Stimulated activated effector memory CD8-positive, alpha-beta T cell treated with anti-CD3 and anti-CD28 coated beads, Interleukin-12 subunit alpha, Interleukin-12 subunit beta, amount 100 ng/mL, for 72 hours (primary cell): ENCODE measurements at places on chromosomes 12 and 14.

DNA sequence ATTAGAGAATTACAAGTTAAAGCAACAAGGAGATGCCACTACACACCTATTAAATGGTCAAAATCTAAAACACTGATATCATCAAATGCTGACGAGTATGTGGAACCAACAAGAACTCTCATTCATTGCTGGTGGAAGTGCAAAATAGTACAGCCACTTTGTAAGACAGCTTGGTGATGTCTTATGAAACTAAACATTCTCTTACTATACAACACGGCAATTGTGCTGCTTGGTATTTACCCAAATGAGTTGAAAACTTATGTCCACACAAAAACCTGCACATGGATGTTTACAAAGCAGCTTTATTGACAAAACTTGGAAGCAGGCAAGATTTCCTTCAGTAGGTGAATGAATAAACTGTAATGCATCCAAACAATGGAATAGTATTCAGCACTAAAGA, 3.2 kb downstream of the TMBIM4 start:
- no peak for DNase-seq

- DNase-seq = no peak
Observed at GRCh38 chr14:45867046-45867894, 614.3 kb upstream of the MIS18BP1 start.

GRCh38 chr12:30979371-30980259, 53.1 kb downstream of the TSPAN11 start:
- DNase-seq = no peak

DNA sequence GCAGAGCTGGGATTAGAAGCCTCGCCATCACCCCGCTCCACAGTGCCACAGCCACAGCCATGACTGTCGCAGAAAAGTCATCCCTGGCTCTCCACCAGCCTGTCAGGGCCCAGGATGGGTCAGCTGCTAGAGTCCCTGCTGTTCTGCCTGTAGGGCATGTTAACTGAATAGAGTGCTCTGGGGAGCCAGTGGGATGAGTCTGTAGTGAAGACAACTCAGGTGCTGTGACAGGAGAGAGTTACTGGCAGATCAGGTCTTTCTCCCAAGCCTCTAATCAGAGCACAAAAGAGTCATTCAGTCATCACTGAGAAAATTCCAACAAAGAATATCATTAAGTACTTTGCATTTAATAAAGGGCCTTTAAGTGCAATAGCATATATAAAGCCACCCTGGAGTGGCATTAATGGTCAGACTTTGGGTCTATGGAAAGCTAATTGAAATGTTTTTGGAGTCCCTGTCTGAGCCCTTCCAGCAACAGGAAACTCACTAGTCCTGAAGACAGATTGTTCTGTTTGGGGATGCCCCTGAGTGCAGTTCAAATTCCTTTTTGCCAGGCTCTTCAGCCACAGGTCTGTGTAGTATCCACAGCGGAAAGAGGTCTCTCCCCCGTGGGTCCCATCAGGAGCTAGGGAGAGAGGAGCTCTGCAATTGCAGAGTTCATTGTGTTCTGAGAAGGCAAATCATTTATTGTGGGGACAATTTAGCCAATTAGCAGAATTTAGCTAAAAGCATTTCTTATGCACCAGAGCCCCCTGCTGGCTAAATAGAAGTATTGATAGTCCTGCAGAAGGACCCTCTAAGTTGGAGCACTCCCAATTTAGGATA, 45.2 kb upstream of the C14orf132 start:
- no peak for DNase-seq
